Brain microvascular endothelial cell (primary cell): ENCODE measurements at places on chromosomes 7 and 10.

- DNase-seq, result no peak
These were observed 97.9 kb upstream of the IKZF1 start for GRCh38 chr7:50206453-50207250.

DNA sequence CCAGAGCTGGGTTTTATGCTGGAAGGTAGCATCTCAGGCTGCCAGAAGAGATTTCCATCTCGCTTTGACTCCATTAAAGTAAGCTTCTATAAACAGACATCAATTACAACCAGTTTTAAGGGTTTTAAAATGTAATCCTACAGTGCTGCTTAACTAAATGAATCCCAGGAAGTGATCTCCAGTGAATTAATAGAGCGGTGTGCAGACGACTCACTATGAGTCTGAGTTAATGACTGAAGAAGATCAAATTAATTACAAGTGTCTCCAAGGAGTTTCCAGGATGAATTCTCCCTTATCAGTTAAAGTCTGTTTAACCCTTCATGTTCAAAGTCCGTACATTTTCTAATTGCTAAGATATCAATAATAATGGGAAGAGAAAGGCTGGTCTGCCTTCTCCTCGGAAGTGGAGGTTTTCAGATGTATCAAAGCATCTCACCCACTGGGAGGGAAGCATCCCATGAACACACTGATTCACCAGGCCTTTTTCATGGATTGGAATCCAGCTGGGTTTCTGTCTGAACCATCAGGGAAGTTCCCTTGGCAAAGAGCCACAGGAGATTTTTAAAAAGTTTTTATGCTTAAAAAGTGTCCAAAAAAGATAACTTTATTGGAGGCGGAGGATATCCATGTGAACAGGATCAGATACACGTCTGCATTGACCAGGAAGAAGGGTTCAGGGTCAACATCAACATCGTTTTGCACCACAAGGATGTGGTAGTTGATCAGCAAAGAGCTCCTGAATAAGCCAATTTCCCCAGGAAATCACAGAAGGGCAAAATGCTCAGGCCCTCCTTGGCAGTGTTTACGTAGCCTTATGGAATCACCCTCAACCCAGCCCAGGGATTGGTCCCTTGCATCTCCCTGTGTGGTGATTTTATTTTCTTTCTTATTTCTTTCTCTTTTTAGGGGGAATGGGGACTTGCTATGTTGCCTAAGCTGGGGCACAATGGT is 288.2 kb downstream of the POU6F2 start:
- no peak for DNase-seq

GRCh38 chr10:58175990-58176900 is 91.4 kb downstream of the IPMK start:
- DNase-seq, result no peak

DNA sequence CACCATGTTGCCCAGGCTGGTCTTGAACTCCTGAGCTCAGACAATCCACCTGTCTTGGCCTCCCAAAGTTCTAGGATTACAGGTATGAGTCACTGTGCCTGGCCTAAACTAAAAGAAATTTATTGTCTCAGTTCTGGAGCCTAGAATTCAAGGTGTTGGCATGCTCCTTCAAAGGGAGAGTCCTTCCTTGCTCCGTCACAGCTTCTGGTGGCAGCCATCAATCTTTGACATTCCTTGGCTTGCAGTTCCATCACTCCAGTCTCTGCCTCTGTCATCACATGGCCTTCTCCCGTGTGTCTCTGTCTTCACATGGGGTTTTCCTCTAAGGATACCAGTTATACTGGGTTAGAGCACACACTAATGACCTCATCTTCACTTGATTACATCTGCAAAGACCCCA is 55.5 kb downstream of the DNAJC12 start:
- no peak for DNase-seq

GRCh38 chr7:84524714-84525694 is 330.4 kb upstream of the SEMA3A start:
- peak; percentile 66 for DNase-seq

GRCh38 chr10:6036861-6037321 is 25.3 kb downstream of the IL2RA start:
- no peak for DNase-seq
